ENCODE measurements at places on chromosomes 2 and 18.
A peak's percentile ranks its signal among the peaks of the same experiment; 100 is the strongest.

DNA sequence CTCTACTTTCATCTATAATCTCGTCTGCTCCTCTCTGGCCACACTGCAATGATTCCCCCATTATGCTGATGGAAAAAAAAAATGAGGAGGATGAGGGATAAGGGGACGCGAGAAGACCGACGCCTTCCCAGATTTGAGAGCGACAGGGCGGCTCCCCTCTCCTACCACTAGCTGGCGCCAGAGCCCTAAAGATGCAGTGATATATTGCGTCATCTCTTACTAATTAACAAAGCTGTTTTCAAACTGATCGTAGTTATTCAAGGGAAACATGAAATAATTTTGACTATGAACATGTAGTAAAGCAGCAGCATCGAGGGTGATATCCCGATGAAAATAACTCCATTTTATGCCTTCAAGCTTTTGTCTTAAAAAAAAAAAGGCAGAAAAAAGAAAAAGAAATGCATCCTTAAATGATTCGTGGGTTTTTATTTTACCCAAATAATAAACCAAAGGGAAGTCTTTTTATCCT is 48.0 kb upstream of the HNRNPA3 start:
- peak; percentile 84 for DNase-seq

DNA sequence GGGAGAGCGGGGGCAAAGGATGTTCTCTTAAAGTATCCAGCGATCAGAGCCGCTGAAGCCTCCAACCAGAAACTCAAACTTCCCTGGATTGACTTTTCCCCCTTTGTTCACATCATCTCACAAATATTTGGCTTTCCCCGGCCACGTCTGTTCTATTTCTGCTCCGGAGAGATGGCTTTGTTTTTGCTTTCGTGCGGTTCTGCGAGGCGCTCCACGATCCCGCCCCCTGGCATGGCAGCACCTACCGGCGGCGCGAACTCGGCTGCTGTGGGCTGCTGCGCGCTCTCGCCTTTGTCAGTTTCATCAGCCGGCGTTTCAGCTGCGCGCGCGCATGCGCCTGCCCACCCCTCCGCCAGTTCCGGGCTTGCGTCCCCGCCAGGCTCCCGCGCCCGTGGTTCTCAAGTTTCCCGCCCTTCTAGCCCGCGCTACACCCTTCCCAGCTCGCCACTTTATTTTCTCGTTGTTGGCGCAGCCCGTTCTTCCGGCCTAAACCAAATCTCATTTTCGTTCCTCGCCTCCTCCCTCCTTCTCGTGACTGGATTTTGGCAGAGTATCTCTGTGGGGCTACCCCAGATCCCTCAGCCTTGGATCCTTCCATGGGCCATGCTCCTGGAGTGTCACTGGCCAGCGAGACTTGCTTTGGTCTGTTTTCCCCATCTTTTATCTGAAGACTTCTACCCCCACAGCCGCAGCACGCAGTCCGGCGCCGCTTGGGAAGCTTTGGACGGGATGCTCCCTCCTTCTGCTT is 98.0 kb downstream of the INSIG2 start:
- peak; percentile 90 for DNase-seq

- DNase-seq: no peak
These were observed 10.2 kb downstream of the PREPL start for GRCh38 chr2:44351088-44351487.

DNA sequence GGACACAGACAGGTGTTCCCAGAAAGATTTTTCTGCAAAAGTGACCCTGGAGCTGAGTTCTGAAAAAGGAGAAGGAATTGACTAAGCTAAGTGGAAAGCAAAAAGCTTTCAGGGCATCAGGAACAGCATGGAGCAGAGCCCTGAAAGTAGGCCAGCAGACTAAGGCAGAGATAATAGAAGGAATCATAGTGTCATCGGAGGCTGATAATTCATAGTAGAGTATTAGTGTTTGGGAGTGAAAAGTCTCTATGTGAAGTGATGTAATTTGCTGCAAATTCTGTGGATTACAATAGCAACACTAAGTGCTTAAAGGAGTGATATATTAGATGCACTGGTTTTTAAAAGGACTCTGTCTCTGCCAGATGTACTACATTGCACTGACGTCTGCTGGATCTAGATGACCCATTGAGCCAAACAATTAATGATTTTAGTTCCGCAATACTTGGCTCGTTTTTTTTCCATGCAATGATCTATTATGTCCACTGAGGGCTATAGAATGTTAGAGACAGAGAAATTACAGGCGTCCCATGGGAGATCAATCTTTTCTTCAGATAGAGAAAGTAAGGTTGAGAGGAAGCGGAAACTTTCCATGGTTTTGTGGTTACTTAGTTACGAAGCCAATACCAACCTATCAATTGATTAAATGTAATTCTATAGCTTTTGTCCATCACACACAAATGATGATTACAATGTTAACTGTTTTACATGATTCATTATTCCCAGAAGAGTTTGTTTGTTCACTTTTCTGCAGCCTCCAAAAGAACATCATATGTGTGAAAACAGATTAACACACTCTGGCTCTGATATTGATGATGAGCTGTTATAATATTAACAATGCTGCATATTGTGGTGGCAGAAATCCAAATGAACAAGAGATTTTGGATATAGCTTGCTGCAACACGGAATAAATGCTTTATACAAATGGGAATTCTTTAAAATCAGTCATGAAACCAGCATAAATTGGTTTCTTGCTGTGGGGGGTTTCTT is 143.7 kb downstream of the MC4R start:
- no peak for DNase-seq

GRCh38 chr2:16011621-16011960 is 71.2 kb downstream of the MYCN start:
- no peak for DNase-seq

GRCh38 chr2:26997394-26997793 is 27.0 kb downstream of the MAPRE3 start:
- peak; percentile 67 for DNase-seq

DNA sequence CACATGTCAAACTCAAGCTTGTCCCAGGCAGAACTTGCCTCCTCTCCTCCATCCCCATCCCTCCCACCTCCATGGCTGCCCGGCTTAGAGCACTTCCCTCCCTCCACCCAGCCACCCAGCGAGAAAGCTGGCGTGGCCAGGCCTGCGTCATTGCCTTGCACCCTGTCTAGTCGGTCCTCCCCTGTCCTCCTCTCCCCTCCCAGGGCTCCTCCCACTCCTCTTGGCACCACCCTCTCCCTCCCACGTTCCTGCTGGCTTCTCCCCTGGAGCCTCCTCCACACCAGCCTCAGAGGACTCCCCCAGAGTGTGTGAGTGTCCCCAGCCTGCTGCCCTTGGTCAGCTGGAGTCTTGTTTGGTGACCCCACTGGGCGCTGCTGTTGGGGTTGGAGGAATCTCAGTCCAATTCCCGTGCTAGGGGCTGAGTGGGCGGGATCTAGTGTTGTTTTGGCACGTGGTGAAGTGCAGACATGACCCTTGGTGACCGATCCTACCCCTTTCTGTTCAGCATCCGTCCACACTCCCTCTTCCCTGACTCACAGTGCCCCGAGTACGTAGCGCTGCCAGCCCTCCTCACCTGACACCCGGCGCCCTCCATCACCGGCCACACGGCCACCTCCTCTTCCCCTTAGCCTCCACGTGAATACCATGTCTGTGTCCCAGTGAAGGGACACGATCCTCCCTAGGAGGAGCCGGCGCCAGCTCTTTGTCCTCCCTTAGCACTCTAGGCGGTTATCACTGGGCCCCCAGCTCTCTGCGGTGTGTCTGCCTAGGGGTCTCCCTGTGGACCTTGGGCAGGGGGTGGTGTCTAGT is 41.4 kb downstream of the ATP6V1C2 start:
- DNase-seq: peak; percentile 54

GRCh38 chr2:26454561-26455001 is 23.3 kb downstream of the OTOF start:
- DNase-seq: peak; percentile 46

- no peak for DNase-seq
These were observed 53.8 kb downstream of the EFEMP1 start for GRCh38 chr2:55869637-55870325.

DNA sequence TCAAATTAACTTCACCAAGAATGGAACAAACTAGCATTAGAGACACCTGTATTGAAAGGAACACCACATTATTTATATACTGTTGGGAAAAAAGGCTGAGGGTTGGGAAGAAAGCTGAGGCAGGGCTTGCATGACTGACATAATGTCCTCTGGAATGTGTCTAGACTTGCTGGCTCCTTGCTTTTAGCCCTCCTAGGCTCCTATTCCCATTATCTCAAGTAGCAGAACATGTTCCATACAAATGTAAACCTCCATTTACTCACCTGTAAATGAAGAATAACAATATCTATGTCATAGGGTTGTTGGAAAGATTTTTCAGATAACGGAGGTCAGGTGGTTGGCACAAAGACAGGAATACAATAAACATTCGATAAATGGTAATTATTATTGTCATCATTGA is 976 bp upstream of the ACADL start:
- no peak for DNase-seq
